ENCODE measurements at places on chromosomes 6 and 20.

- DNase-seq, result no peak
Measured at GRCh38 chr20:7199861-7200260, 432.4 kb downstream of the BMP2 start.

GRCh38 chr6:24415753-24416152, 13.0 kb downstream of the MRS2 start:
- no peak for DNase-seq

DNA sequence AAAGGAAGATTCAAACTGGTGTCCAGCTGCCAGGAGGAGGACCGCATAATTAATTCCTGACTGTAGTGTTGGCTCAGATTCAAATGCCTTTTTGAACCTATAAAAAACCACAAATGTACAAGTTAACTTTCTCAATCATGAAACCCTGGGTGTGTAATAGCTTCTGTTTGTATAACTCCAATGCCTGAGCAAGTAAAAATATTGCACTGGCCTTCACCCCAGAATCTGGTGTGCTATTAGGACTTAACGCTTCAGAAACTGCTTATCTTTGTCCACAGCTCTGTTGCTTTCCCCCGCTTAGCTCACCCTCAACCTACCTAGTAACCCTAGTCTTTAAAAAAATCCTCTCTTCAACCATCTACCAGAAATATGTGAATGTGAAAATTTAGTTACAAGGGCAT, 119.1 kb upstream of the MAP7 start:
- no peak for DNase-seq

- no peak for DNase-seq
Measured at GRCh38 chr20:48597521-48598302, 230.1 kb downstream of the PREX1 start.

DNA sequence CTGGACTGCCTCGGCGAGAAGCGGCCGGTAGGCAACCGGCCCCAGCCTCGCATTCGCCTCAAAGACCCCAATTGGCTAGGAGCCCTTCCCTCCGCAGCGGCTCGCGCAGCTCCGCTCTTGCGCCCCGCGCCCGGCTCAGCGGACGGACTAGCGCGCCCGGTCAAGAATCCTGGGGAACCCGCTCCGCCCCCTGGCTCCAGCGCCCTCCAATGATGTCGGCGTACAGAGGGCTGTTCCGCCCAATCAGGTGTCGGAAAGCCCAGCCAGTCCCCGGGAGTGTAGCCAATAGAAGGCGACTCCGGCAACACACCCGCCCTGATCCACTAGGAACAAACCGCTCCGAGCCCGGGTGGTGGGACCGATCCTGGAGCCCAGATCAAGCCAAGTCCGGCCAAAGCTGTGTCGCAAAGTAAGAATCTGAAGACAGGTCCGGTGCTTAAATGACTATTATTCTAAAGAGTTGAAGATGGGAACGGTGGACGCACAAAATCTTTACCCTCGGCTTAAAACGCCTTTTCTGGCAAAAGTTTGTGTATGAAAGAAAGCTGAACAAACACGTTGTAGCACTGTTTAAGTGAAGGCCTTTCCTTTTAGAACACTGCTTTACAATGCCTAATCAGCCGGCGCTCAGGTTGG, 132.2 kb downstream of the OGFRL1 start:
- DNase-seq, result peak; percentile 94

- no peak for DNase-seq
Measured at GRCh38 chr6:30399390-30400058, 54.6 kb downstream of the RPP21 start.

DNA sequence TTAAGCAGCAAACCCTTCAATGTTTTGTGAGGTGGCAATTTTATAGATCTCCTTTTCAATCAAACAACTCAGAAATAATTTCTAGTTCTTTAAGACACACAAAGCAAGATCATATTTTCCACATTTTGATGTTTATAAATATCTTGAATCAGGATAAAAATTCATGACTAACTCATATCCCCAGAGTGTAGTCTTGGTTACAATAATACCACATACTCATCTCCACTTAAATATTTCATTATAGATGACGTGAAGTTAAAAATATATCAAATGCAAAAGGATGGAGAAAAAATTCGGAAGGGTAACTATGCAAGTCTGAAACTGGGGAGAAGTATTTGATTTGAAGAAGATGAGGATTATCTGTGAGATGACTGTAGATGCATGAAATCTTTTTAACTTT, 59.8 kb upstream of the HIVEP1 start:
- DNase-seq, result no peak

- DNase-seq, result no peak
Measured at GRCh38 chr6:70264306-70264705, 38.6 kb downstream of the COL9A1 start.

DNA sequence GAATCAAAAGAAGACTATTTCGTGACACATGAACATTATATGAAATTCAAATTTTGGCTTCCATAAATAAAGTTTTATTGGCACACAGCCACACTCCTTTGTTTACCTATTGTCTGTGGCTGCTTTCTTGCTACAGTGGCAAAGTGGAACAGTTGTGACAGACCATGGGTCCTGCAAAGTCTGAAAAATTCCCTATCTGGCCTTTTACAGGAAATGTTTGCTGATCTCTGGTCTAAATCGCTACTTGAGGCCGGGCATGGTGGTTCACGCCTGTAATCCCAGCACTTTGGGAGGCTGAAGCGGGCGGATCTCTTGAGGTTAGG, 23.1 kb upstream of the PREX1 start:
- no peak for DNase-seq

- no peak for DNase-seq
Measured at GRCh38 chr20:44500221-44500620, 21.6 kb downstream of the SERINC3 start.

DNA sequence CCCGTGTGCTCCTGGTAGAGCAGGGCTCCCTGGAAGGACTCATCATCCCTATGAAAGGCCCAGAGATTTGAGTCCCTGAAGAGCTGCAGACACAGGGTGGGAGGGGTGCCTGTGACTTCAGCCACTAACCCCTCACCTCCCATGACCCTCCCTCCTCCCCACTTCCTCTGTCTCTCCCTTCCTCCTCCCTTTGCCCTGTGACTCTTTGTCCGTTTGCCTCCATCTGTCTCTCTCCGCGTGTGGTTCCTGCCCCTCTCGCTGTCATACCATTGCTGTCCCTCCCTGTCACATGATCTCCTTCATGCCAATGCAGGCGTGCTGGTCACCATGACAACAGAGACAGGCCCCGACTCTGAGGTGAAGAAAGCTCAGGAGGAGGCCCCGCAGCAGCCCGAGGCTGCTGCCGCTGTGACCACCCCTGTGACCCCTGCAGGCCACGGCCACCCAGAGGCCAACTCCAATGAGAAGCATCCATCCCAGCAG, 19.0 kb downstream of the EPB41L1 start:
- no peak for DNase-seq

- DNase-seq, result no peak
Measured at GRCh38 chr6:111894272-111894671, 21.0 kb upstream of the FYN start.

GRCh38 chr6:108105571-108105970, 31.0 kb upstream of the OSTM1 start:
- no peak for DNase-seq

GRCh38 chr6:112935402-112936078, 588.4 kb downstream of the RFPL4B start:
- DNase-seq, result no peak

- DNase-seq, result no peak
Measured at GRCh38 chr6:46925563-46926253, 4.0 kb upstream of the ADGRF5 start.

DNA sequence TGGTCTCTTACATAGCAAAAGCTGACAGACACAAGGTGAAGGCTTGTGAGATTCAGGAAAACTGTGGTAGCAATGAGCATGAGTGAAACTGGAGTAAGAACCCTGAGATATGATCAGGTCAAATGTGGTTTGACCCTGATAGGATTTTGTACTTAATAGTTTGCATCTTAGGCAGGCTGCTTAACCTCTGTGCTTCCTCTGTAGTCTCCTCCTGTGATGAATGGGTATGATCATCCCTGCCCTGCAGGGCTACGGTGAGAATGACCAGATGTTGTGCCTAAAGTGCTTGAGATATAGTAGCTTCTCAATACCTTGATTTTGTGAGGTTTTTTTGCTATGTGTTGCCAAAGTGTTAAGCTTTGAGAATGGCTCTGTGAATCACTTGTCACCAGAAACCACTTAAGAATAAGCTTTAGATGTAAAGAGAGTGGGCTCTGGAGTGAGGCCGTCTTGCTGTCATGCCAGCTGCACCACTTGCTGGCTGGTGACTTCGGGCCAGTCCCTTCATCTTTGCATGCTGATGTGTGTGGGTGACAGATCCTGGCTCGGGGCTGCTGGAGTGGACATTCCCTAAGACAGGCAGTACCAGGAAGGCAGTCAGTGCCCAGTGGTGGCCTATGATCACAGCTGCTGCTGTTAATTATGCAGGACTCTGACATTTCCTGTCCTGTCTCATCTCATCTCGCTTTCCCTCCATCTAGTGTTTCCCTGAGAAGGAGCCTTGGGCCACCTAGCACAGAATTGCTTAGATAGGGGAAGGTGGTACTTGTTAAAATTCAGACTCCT, 254.7 kb downstream of the NFATC2 start:
- no peak for DNase-seq

DNA sequence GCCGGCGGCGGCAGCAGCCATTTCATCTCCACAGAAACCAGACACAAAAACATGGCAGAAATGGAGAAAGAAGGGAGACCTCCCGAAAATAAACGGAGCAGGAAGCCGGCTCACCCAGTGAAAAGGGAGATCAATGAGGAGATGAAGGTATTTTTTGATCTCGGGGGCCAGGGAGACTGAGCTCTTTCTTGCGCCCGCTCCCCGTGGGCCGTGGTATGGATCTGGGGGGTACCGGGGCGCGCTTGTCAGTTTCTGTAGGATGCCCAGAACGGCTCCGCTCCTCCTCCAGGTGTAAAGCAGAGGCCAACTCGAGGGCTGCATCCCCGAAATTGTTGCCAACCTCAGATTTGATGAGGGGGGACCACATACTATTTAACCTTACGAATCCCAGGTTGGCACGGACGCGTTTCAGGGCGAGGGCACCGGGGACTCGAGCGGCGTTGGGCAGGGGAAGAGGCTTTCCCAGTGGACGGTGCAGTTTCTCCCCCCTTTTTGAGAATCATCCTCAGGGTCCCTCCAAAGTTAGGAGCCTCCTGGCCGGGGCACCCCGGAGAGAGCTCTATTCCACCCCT, 735 bp downstream of the SOBP start:
- DNase-seq, result no peak

- no peak for DNase-seq
Measured at GRCh38 chr6:125432963-125433362, 131.2 kb upstream of the HDDC2 start.

DNA sequence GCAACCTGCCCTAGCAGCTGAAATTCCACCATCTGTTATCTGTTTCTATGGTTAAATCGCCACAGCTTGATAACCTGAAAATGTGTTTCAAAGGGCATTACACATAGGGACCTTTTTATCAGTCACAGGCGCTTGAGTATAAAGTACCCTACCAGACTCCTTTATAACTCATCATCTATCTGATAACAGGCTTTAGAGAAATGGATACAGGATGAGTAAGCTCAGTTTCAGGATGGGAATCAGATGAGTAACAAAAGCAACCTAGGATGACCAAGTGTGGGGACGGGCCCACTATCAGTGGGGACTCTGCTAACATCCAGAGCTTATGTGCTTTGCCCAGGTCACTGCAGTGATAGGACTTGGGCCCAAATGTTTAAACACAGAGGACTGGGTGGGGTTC, 75.6 kb downstream of the PRND start:
- DNase-seq, result no peak

DNA sequence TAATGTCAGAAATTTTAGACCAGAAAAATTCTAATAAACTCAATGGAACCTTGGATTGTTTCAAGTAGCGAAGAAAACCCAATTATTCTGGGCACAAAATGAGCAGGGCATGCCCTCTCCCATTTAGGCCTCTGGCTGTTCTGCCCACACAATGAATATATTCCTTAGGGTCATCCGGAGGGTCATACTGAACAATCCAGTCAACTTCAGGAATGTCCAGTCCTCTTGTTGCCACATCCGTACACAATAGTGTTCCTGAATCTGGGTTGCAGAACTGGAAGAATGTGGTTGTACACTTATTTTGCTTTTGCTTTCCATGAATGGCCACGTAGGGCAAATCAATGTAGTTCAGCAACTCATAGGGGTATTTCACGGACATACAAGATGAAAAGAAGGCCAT, 23.4 kb upstream of the RNF144B start:
- DNase-seq, result no peak

GRCh38 chr20:51639206-51639832, 96.8 kb upstream of the NFATC2 start:
- DNase-seq, result peak; percentile 82

DNA sequence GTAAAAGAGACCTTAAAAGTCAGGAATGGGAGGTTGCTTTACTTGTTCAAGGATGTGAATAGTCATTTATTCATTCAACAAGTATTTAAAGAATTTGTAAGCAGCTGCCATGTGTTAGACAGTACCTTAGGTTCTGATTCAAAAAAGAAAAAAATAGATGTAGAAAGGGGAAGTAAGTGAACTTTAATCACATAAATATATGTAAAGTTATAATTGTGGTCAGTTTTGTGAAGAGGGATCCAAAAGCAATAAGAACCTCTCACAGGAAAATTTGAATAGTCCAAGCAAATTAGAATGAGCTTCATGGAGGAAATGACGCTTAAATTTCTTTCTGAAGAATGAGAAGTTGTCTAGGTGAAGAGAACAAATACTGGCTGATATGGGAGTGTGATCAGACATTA, 596.1 kb upstream of the CITED2 start:
- no peak for DNase-seq

GRCh38 chr6:8539453-8539852, 104.1 kb upstream of the SLC35B3 start:
- no peak for DNase-seq

- no peak for DNase-seq
Measured at GRCh38 chr6:6964675-6965074, 143.1 kb upstream of the RREB1 start.

DNA sequence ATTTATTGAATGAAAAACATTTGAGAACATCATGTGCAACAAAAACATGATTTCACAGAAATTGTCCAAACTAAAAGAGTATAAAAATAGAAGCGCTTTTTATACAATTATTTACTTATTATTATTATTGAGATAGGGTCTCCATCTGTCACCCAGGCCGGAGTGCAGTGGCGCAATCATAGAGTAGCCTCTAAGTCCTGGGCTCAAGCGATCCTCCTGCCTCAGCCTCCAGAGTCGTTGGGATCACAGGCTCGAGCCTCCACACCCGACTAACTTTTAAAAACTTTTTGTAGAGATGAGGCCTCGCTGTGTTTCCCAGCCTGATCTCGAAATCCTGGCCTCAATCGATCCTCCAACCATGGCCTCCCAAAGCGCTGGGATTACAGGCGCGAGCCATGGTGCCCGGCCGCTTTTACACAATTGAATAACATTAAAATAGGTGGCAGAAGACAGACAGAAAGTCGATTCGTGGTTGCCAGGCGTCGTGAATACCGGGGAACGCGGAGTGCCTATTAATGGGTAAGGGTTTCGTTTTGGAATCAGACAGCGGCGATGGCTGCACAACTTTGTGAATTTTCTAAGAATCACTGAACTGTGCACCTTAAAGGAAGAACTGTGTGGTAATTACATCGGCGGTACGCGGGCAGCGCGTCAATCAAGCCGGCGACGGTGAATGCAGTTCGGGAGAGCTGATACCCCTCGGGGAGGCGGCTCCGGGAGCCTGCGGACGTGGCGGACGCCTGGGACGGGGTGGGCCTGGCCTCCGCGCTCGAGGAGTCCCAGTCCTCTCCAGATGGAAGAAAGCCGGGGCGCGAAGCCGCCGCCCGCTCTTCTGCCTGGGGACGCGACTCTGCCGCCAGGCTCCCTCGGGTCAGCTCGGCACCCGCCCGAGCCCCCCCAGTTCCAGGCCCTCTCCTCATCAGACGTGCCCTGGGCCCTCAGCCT, 807 bp downstream of the TBC1D20 start:
- peak; percentile 76 for DNase-seq

GRCh38 chr20:21707999-21708737, 2.7 kb downstream of the PAX1 start:
- DNase-seq, result peak; percentile 59
